Left renal pelvis (tissue), 4 donors: ENCODE measurements at places on chromosomes 6 and 20. TPM values are rescaled to one million over a fixed set of nuclear protein-coding genes. Genes with fewer than 3 reads are reported as not detected.

GRCh38 chr6:119521251-119521650, 171.7 kb upstream of the MAN1A1 start:
- no peak for DNase-seq

- no peak for DNase-seq
Observed at GRCh38 chr20:17381724-17382123, 149.5 kb downstream of the BFSP1 start.

DNA sequence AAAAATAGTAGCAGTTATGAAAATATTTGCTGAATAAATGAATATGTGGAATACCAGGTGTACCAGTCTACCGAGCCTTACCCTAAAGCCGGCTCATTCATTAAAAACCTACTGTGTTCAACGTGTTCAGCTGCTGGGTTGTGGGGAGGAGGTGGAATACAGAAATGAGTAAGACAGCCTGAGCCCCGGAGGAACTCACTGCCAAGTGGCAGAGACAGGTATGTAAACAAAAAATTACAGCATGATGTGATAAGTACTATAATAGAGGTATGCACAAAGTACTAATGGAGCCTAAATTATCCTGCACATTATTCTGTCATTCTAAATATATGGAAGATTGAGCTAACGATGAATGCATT, 6.8 kb upstream of the ADTRP start:
- DNase-seq, result no peak

DNA sequence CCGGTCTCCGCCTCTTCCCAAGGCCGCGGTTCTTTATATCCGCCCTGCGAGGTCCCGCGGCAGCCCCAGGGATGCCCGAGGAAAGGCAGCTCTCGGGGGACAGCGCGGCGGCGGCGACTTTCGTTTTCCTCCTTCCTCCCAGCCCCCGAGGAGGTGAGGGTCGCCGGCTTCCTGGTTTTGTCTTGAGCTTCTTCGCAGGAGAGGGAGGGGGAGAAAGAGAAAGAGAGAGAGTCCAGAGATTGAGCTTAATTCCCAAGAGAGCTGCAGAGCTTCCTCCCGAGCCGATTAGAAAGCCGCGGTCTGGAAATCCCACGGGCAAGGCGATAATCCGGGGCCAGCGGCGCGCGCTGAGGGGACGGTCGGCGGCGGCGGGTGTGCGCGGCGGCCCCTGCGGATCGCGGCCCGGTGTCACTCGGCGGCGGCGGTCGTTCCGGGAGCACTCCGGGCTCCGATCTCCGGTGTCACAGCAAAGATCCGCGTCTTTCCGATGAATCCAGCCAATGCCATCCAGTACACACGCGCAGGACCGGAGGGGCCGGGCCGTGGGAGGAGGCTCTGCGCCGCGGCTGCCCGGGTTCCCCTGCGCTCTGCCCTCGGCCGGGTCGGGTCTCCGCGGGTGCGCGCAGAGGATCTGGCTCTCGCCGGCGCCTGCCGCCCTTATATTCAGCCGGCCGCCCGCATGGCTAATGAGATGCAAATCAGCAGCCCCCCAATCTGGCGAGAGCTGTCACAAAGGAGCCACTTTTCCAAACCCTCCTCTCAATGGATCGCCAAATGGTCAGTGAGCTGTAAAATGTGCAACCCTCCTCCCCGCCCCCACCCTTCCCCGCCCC, at the start of gene DLL1:
Gene DLL1 (minus strand): TSS at position 783 of the 833 bp plus-strand sequence. CDS start 939 bp downstream, outside the sequence.
- no peak for DNase-seq

Gene TEAD3
- 56.7 TPM for polyA plus RNA-seq

Gene MCCD1
- 18.6 TPM for polyA plus RNA-seq

Gene MMP24
- 2.2 TPM for polyA plus RNA-seq
